Gastrocnemius medialis (tissue), 4 donors: ENCODE measurements at places on chromosomes 1 and 21. TPM values are rescaled to one million over a fixed set of nuclear protein-coding genes. Genes with fewer than 3 reads are reported as not detected.

- DNase-seq, result no peak
- H3K36me3 ChIP-seq, result no peaks in the 10 kb centered on the region
- H3K4me3 ChIP-seq, result no peak overlapping the region
- H3K27ac ChIP-seq, result no peak overlapping the region
- H3K4me1 ChIP-seq, result peaks cover 1% of the 10 kb centered on the region
These were observed 500.5 kb downstream of the SETD4 start for GRCh38 chr21:35559829-35560225.

Gene CD46
- 42.1 TPM for total RNA-seq

Gene TNFRSF1B
- 29.5 TPM for total RNA-seq

- H3K27me3 ChIP-seq, result no peaks in the 10 kb centered on the region
- H3K27ac ChIP-seq, result no peak overlapping the region
- H3K4me3 ChIP-seq, result no peak overlapping the region
- no peaks in the 10 kb centered on the region for H3K36me3 ChIP-seq
These were observed 14.5 kb downstream of the CD247 start for GRCh38 chr1:167503626-167504466.

DNA sequence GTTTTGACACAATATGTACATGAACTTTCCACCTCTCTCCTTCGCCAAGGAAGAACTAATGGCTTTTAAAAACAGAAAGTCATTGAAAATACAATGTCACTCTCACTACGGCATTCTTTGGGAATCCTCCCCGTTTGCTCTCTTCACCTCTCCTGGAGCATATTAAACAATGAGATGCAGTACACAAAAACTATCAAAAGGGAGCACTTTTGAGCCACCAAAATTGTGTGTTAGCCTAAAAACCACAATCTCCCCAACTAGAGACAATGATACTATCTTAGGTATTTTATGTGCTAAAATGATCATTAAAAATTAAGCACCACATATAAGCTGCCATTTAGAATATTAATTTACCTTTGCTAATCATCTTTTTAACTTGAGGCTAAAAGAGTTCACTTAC, 425.5 kb downstream of the KCTD3 start:
- no peak overlapping the region for H3K27ac ChIP-seq
- H3K4me3 ChIP-seq, result no peak overlapping the region
- DNase-seq, result no peak
- H3K4me1 ChIP-seq, result no peaks in the 10 kb centered on the region
- no peaks in the 10 kb centered on the region for H3K27me3 ChIP-seq

GRCh38 chr1:3524556-3525203, 70.2 kb downstream of the ARHGEF16 start:
- no peaks in the 10 kb centered on the region for H3K27me3 ChIP-seq
- H3K4me3 ChIP-seq, result no peak overlapping the region
- no peaks in the 10 kb centered on the region for H3K36me3 ChIP-seq

DNA sequence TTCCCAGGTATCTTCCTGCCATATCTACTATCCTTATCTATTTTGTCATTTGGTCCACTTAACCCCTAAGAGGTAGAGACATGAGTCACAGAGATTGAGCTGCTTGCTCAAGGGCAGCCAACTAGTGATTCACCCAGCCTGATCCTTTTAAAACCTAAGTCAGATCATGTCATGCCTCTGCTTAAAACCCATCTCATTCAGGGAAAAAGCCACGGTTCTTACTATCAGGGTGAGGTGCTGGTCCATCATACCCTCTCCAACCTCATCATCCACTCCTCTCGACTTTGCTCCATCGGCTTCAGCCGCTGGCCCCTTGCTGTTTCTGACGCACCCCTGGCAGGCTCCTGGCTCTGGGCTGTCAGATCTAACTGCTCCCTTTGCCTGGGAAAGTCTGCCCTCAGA, 14.4 kb upstream of the PPP1R15B start:
- no peak overlapping the region for H3K27ac ChIP-seq
- DNase-seq, result no peak
- H3K36me3 ChIP-seq, result no peaks in the 10 kb centered on the region
- H3K4me3 ChIP-seq, result no peak overlapping the region

- H3K4me1 ChIP-seq, result no peaks in the 10 kb centered on the region
- DNase-seq, result no peak
- H3K27me3 ChIP-seq, result no peaks in the 10 kb centered on the region
These were observed 273.2 kb downstream of the BACH1 start for GRCh38 chr21:29571949-29572348.

Gene ACTN2
- total RNA-seq, result 1,388 TPM

Gene B3GALT5
- total RNA-seq, result not detected

- H3K27ac ChIP-seq, result no peak overlapping the region
- H3K4me3 ChIP-seq, result no peak overlapping the region
- no peaks in the 10 kb centered on the region for H3K36me3 ChIP-seq
- no peaks in the 10 kb centered on the region for H3K4me1 ChIP-seq
These were observed 177.9 kb upstream of the DUSP10 start for GRCh38 chr1:221919743-221920142.

Gene S100B
- 0.82 TPM for total RNA-seq

DNA sequence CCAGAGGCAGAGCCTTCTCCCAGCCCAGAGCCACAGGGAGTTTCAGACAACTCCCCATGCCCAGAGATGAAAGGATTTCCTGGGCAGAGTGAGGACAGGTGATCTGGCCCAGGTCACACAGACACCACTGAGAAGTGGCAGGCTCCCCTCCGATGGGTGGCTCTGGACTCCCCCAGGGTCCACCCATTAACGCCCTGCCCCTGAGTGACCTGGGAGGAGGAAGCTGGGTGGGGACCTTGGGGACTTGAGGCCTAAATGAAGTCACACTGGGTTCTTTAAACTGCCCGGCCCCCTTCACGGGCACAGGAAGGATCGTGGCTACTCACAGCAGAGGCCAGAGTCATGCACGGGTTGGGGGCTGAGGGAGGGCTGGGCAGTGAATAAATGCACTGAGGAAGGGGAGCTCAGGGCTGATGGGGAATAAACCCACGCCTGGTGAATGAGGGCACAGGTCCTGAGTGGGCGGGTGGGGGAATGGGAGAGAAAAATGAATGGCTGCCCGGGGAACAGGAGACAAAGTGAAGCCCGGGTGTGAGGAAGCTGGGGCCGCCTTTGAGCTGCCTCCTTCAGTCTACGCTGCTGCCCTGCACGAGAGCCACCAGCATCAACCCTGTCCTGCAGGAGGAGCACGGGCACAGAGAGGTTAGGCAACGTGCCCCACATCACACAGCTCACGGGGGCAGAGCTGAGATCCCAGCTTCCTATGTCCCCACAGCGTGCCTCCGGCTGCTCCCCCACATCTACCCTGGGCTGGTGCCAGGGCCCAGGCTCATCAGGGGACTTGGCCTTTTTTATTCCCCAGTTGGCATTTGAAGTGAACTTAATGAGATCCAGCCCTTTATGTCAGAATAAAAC, 404.3 kb downstream of the MATN1 start:
- no peak overlapping the region for H3K27ac ChIP-seq
- no peaks in the 10 kb centered on the region for H3K36me3 ChIP-seq
- H3K4me3 ChIP-seq, result no peak overlapping the region
- H3K27me3 ChIP-seq, result peaks cover 4% of the 10 kb centered on the region
- no peak for DNase-seq

DNA sequence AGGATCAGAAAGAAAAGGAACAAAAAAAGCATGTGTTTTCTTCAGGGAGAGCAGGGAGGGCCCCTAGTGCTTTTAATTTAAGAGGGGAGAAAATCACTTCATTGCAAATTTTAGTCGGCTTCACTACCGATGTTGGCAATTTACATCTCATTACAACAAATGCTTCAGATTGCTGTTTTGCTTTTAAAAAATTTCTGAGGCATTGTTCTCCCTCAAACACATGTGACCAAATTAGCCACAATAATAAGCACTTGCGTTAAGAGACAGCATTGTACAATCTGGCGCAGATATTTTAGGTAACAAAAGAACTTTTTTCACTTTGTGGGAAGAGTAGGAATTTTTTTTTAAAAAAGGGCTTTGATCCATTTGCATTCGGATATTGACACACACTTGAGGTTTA, 29.8 kb downstream of the BEND5 start:
- no peaks in the 10 kb centered on the region for H3K27me3 ChIP-seq
- H3K27ac ChIP-seq, result no peak overlapping the region
- H3K36me3 ChIP-seq, result no peaks in the 10 kb centered on the region
- no peak overlapping the region for H3K4me3 ChIP-seq
- H3K4me1 ChIP-seq, result no peaks in the 10 kb centered on the region

Gene LRIG2
- total RNA-seq, result 4.8 TPM

DNA sequence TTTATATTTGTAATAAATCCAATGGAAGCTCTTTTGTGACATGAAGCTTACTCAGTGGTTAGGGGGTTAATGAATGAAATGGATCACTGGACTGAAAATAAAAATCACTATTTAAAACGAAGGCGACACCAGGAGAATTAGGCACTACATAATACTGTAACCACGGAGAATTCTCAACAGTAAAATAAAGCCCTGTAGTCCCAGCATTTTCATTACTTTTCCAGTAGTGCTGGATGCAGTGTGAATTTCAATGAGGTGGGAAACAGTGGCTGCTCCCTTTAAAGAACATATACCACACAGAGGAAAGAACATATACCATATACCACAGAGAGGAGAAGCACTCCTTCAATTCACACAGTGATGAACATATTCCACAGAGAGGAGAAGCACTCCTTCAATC, 275.0 kb downstream of the SMYD3 start:
- no peaks in the 10 kb centered on the region for H3K36me3 ChIP-seq
- H3K27ac ChIP-seq, result no peak overlapping the region
- H3K27me3 ChIP-seq, result no peaks in the 10 kb centered on the region
- H3K4me3 ChIP-seq, result no peak overlapping the region
- no peaks in the 10 kb centered on the region for H3K4me1 ChIP-seq

DNA sequence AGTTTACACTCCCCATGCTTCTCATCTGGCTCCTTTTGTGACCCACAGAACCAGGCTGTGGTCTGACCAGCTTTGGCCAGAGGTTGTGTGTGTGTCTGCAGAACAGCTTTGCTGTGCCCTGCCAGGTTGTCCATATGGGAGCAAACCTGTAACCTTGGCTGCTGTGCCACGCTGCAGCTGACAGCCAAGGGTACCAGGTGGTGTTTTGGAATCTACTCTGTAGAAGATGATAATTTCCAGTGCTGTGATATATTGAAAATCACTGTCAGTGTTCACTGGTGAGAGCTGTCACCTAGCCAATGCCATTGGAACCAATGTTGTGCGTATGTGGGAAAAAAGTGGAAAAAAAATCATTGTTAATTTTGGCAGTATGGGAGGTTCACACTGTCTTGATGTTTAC, 18.2 kb downstream of the CENPF start:
- DNase-seq, result no peak
- no peaks in the 10 kb centered on the region for H3K4me1 ChIP-seq
- no peaks in the 10 kb centered on the region for H3K36me3 ChIP-seq
- no peak overlapping the region for H3K4me3 ChIP-seq
- no peaks in the 10 kb centered on the region for H3K27me3 ChIP-seq

GRCh38 chr1:19960591-19960990, 18.8 kb downstream of the PLA2G2A start:
- H3K27ac ChIP-seq, result no peak overlapping the region
- H3K4me1 ChIP-seq, result no peaks in the 10 kb centered on the region
- no peaks in the 10 kb centered on the region for H3K36me3 ChIP-seq

Gene INSRR
- total RNA-seq, result not detected

Gene CD1E
- not detected for total RNA-seq

GRCh38 chr1:12078938-12079861, 16.1 kb downstream of the TNFRSF8 start:
- peaks cover 8% of the 10 kb centered on the region for H3K27me3 ChIP-seq
- no peaks in the 10 kb centered on the region for H3K4me1 ChIP-seq
- H3K27ac ChIP-seq, result no peak overlapping the region
- no peak overlapping the region for H3K4me3 ChIP-seq

Gene LRRC38
- total RNA-seq, result 6.5 TPM

- H3K4me3 ChIP-seq, result no peak overlapping the region
- H3K27me3 ChIP-seq, result no peaks in the 10 kb centered on the region
- no peaks in the 10 kb centered on the region for H3K36me3 ChIP-seq
- H3K27ac ChIP-seq, result no peak overlapping the region
- no peaks in the 10 kb centered on the region for H3K4me1 ChIP-seq
These were observed 349.3 kb downstream of the USH2A start for GRCh38 chr1:216073793-216074595.

GRCh38 chr21:15669247-15669646, 60.5 kb upstream of the USP25 start:
- H3K4me3 ChIP-seq, result no peak overlapping the region
- peaks cover 5% of the 10 kb centered on the region for H3K4me1 ChIP-seq
- no peaks in the 10 kb centered on the region for H3K36me3 ChIP-seq
- no peak overlapping the region for H3K27ac ChIP-seq
- H3K27me3 ChIP-seq, result no peaks in the 10 kb centered on the region

GRCh38 chr1:50610563-50610962, 187.3 kb upstream of the DMRTA2 start:
- no peak overlapping the region for H3K4me3 ChIP-seq
- no peaks in the 10 kb centered on the region for H3K27me3 ChIP-seq
- no peaks in the 10 kb centered on the region for H3K36me3 ChIP-seq
- H3K4me1 ChIP-seq, result no peaks in the 10 kb centered on the region
- DNase-seq, result no peak

Gene KCNE2
- not detected for total RNA-seq

GRCh38 chr1:29767088-29767685, 530.9 kb downstream of the PTPRU start:
- no peak overlapping the region for H3K4me3 ChIP-seq
- H3K4me1 ChIP-seq, result no peaks in the 10 kb centered on the region
- DNase-seq, result no peak
- no peak overlapping the region for H3K27ac ChIP-seq
- no peaks in the 10 kb centered on the region for H3K36me3 ChIP-seq

GRCh38 chr1:7932524-7933138, 8.0 kb downstream of the TNFRSF9 start:
- H3K27me3 ChIP-seq, result peaks cover 10% of the 10 kb centered on the region

GRCh38 chr1:94650301-94650700, 108.7 kb upstream of the F3 start:
- H3K27ac ChIP-seq, result no peak overlapping the region
- no peaks in the 10 kb centered on the region for H3K36me3 ChIP-seq
- H3K4me3 ChIP-seq, result no peak overlapping the region
- DNase-seq, result no peak
- H3K27me3 ChIP-seq, result peaks cover 3% of the 10 kb centered on the region

Gene NDUFV3
- total RNA-seq, result 109 TPM

GRCh38 chr1:197173571-197174507, 27.4 kb upstream of the ASPM start:
- H3K36me3 ChIP-seq, result no peaks in the 10 kb centered on the region
- no peak overlapping the region for H3K4me3 ChIP-seq
- DNase-seq, result no peak
- H3K4me1 ChIP-seq, result no peaks in the 10 kb centered on the region

GRCh38 chr1:204410688-204411450, 748 bp downstream of the PPP1R15B start:
- DNase-seq, result peak; percentile 19
- peaks cover 20% of the 10 kb centered on the region for H3K4me1 ChIP-seq
- no peaks in the 10 kb centered on the region for H3K27me3 ChIP-seq
- H3K36me3 ChIP-seq, result no peaks in the 10 kb centered on the region

- H3K4me1 ChIP-seq, result peaks cover 2% of the 10 kb centered on the region
- no peak for DNase-seq
- H3K4me3 ChIP-seq, result no peak overlapping the region
- H3K36me3 ChIP-seq, result no peaks in the 10 kb centered on the region
These were observed 10.7 kb downstream of the TUT4 start for GRCh38 chr1:52542085-52542688.

DNA sequence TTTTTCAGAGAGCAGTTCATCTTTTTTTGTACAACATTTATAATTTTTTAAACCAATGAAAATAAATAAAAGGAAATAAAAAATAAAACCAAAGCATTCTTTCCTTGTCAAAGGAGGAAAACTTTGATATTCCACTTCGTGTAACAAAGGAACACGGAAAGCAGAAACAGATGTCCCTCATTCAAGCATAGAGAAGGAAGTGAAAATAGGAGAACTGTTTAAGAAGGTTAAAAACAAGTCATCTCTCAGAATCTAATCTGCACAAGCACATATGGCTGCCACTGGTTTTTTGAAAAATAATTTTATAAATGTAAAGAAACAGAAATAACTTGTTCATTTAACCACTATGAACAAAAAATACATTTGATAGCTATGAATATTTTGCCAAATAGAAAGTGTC, 35.9 kb upstream of the ZNF644 start:
- H3K27ac ChIP-seq, result no peak overlapping the region
- no peaks in the 10 kb centered on the region for H3K36me3 ChIP-seq
- no peak overlapping the region for H3K4me3 ChIP-seq
- H3K27me3 ChIP-seq, result no peaks in the 10 kb centered on the region
